ENCODE measurements at places on chromosomes 6 and 20.

DNA sequence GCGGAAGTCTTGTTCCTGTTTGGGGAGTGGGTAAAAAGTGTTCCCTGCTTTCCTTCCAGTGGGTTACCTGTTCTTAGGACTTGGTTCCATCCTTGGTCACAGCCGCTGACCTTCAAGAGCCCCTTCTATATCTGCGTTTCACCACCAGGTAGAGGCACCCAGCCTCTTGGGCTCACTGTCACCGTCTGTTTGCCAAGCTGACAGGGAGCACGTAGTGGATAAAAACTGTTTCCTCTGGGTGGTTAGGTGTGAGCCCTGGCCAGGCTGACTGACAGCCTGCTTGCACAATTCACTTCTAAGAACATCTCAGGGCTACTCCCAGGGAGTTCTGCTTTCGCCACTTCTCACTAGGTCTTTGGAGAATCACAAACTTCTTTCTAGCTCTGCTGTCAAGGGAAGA lies 1.8 kb upstream of the JPH2 start:
- DNase-seq = no peak

DNA sequence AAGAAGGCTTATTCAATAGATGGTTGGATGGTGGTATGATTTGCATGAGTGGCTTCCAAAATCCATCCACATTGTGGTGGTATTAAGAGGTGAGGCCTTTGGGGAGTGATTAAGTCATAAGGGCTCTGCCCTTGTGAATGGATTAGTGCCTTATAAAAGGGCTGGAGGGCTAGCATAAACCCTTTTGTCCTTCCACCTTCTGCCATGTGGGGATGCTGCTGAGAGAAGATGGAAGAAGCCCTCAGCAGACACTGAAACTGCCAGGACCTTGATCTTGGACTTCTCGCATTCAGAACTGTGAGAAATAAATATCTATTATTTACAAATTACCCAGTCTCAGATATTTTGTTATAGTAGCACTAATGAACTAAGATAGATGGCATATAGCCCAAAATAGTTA lies 27.8 kb upstream of the SRPK1 start:
- peak; percentile 24 for DNase-seq

GRCh38 chr20:45268531-45268930 lies 14.2 kb upstream of the SLPI start:
- no peak for DNase-seq

DNA sequence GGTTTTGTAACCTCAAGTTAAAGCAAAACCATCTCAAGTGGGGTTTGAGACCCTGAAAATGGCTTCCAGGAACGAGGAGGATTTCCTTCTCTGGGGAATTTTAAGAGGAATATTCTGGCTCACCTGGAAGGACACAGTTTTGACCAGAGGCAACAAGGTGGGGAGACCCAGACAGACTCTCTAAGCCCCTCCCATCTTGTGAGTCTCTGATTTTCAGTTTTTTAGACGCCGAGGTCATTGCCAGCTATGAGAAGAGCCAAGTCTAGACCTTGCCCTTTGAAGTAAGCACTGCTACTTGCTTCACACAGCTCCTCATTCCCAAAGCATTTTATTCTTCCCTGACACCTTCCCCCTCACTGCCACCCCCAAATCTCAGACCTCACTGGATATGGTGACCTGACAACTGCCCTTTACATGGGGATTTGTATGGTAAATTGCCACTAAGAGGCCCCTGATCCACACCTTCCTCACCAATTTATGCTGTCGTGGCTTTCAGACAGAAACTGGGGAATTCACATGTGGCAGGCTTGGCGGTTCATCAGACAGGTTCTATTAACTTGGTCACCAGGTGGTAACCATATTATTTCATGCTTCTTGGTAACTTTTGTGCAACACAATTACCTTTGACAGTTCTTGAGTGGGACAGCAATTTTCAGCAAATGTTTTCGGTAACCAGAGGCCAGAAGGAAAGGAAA lies 116.2 kb downstream of the ISM1 start:
- no peak for DNase-seq

DNA sequence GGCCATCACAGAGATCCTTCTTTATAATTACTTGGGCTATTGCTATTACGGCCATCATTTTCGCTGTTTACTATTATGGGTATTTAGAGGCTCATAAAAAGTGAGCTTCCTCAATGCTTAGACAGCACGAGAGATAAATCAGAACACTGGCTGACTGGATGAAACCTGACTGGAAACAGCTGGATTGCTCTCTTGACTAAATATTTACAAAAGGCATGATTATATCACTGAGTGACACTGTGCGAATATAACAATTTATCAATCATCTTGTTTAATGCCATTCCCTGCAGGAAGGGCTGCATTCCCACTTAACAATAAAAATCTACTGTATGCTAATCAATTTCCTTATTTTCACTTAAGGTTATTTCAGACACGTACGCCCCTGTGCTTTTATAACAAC lies 260.1 kb upstream of the ARID1B start:
- DNase-seq = no peak

GRCh38 chr20:41342474-41343464 lies 2.1 kb downstream of the LPIN3 start:
- DNase-seq = no peak

DNA sequence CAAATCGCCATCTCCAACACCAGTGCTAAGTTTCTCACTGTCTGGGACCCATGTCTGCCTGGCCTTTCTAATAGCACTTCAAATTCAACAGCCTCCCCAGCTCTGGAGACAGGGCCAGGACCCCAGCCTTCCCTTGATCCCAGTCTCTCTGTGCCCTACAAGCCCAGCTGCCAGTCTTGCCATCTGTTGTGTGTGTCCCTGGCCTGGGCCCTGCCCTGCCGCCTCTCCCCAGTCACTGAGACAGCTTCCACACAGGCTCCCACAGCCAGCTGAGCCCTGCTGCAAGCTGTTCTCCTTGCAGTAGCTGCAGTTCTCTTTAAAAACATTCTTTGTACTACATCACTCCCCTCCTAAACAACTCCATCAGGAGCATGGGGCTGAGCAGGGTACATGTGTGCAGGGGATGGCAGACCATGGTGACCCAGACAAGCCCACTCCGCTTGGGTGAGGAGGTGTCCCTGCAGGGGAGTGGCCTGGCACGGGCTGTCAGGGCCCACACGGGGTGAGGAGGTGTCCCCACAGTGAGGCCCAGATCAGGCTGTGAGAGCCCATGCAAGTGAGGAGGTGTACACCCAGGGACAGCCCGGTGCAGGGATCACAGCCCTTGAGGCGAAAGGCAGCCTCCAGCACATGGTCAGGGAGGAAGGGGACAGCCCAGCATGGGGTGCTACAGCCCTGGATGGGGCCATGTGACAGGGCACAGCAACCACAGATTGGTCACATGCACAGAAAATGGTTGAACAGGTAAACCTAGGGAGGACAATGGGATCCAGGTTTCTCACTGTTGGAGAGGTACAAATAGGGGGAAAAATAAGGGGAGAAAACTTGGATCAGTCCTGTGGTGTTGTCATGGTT lies 16.2 kb downstream of the CST7 start:
- no peak for DNase-seq

- DNase-seq = no peak
These were observed 1272.1 kb upstream of the ADGRB3 start for GRCh38 chr6:67362976-67363375.

GRCh38 chr6:125923366-125923877 lies 33.1 kb upstream of the HINT3 start:
- no peak for DNase-seq

- DNase-seq = no peak
These were observed 24.6 kb upstream of the CEP162 start for GRCh38 chr6:84251891-84252539.

DNA sequence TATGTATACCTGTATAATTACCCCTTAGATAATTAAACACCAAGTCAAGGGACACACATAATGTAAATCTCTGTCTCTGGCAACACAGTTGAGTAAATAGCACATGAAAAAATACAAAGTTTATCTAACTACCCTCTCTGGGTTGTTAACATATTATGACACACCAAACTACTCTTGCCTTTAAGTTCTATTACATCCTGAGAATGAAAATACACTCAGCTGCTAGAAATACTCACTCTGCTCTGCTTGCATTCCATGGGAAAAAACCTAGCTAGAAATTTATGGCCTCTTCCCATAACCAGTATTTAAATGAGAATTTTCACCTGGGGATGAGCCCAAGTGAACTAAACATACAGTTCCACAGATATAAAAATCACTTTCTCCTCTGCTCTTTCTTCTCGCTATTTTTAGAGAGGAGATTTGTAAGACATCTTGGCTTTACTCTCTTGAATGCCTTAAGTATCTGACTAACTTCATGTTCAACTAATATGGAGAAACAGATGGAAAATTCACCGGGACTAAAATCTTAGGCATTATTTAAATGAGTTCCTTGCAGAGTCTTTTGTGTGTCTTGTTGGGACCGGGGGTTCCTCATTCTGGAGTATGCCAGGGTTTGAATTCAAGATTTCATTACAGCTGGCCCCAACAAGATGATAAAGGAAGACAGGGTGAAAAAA lies 140.9 kb downstream of the GJA10 start:
- no peak for DNase-seq

DNA sequence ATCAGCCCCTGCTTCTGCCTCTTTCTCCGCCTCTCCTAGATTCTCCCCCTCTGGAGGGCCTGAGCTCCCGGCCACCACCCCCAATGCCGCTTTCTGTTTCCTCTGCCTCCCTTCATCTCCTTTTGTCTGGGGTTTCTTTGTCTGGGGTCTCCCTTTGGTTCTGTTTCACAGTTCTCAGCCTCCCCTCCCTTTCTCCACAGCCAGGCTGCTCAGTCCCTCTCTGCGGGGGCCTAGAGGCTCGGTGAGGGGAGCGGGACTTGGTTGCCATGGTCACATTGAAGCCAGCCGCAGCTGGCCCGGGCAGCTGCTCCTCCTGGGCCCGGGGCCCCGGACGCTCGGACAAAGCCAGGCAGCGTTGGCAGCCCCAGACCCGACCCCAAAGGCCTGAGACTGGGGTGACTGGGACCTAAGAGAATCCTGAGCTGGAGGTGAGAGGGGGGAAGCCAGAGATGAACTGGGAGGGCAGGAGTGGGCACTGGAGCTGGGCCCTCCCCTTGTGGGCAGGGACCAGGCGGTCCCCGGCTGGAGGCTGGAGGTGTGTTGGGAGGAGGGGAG lies 3.5 kb upstream of the DDR1 start:
- DNase-seq = no peak

GRCh38 chr6:150719099-150719766 lies 119.5 kb downstream of the PLEKHG1 start:
- DNase-seq = no peak

GRCh38 chr20:21189761-21190523 lies 64.1 kb downstream of the KIZ start:
- DNase-seq = no peak

GRCh38 chr6:56944661-56945060 lies 10.2 kb upstream of the BEND6 start:
- no peak for DNase-seq

DNA sequence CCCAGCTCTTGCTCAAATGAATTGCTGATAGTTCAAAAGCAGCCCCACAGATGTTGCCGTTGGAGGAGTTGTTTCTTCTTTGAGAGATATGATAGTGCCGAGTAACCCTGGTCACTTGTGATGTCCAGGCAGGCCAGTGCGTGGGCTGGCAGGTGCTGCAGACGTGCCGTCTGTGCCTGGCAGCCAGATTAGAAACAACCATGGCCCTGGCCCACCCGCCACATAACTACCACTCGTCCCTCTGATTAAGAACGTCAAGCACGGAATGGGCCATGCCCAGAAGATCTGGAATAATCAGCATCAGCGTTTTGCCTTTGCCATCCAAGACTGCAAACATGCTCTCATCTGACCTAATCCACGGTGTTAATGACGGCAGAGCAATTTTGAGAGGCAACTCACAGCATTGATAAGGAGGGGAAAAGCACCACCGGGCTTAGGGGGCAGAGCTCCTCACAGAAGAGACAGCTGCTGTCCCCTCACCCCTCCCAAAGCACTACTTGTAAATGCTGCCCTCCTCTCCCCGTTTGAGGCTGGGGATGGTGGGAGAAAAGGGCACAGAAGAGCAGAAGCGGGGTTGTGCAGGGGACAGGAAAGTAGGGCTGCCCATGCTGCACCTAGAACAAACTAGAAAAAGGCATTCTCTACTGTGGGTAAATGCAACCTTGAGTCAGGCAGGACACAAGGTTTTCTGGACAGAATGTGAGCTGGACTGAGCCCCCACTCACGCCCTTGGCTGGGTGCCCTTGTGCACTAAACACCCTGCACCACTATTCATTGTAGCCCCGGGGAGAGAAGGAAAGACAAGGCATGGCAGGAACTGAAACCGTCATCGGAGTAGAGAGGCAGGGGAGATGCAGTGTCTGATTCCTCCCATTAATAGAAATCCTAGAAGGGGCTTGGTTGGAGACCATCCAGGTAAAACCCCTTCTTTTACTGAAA lies 5.3 kb upstream of the CPNE5 start:
- no peak for DNase-seq

DNA sequence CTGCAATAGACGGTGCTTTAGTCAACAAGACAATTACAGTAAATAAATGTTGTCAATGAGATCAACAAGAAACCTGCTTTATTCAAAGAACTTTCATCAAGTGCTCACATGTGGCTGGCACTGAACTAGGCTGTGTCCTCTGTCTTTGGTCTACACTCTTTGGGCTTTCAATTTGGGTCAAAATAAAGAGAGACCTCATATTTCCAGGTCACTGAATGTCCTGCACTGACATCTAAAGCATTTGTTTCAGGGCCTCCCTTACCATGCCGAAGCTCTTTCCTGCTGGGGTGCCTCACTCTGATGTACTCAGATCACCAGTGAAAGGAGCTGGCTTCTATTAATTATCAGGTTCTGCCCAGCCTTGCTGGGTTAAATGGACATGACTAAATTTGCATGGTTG lies 32.0 kb downstream of the PDE7B start:
- DNase-seq = no peak

DNA sequence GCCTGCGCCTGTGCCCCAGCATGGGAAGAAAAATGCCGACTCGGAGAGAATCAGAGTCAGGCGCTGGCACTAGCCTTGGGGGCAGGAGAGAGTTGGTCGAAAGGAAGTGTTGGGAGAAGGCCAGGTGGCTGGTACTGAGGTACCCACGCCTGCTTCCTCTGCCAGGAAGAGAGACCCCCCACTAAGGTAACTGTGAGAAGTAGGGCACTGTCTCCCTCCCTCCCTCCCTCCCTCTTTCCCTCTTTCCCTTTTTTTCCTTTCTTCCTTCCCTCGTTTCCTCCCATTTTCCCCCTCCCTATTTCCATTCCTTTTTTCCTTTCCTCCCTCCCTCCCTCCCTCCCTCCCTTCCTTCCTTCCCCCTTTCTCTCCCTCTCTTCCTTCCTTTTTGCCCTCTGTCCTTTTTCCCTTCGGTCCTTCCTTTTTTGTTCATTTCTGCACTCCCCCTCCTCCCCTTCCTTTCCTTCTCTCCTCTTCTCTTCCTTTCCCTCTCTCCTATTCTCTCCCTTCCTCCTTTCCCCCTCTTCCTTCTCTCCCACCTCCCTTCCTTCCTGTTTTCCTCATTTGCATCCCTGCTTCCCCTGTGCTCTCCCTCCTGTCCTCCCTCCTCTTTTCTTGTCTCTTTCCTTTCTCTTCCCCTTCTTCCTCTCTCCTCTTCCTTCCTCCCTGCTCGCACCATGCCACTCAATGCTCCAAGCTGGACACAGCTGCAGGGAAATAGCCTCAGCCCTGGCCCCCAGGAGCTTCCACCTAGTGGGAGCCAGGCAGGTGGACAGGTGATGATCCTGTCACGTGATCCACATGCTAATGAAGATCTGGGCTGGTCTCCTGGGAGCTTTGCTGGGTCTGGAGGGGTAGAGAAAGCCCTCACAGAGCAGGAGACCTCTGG lies 148.0 kb downstream of the DHX35 start:
- DNase-seq = no peak
